ENCODE measurements at places on chromosomes 12 and 14.

GRCh38 chr14:79911744-79912143 lies 299.6 kb downstream of the DIO2 start:
- DNase-seq, result no peak

DNA sequence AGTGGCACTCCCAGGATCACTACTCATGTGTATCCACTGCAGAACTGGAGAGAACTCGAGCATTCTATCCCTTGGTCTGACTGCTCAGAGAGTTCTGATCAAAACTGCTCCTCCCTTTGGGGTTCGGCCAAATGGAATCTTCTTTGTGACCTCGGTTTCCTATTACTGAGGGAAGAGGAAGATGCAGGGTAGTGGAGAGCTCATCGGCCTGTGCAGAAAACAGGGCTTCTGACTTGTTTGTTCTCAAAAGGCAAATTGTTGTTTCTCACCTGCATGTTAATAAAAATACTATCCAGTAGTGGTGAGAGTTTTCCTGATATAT lies 17.1 kb upstream of the AKAP6 start:
- DNase-seq, result no peak

DNA sequence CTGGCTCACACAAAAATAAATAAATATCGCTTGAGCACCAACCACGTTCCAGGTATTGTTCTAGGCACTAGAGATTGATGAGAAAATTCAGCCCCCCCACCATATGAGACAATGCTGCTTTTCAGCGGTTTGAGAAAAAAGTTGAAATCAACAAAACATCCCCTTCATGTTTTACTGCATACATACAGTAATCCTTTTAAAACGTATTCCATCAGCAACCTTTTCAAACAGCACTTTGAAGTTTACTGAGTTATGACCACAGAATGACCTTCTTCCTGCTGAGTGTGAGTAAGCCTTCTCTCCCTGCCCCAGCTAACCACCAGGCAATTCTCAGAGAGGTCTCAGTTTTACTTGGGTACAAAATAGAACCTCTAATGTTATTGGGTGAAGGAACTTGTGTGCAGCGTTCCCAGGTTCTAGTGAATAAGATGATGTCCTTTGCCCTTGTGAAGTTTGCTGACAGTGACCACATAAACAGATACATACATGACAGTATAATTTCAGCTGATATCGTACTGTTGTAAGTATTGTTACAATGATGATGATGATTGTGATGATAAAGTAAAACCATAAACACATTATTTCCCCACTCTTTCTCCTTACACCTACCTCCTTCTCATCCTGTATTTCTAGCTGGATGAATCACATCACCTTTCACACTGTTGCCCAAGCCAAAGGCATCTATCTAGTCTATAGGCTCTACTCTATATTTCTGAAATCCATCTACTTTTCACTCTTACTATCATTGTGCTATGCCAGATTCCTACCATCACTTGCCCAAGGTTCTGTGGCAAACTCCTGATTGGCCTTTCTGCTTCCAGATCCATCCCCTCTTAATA lies 124.4 kb upstream of the KRR1 start:
- no peak for DNase-seq

GRCh38 chr12:75553398-75553797 lies 42.0 kb upstream of the KRR1 start:
- no peak for DNase-seq

DNA sequence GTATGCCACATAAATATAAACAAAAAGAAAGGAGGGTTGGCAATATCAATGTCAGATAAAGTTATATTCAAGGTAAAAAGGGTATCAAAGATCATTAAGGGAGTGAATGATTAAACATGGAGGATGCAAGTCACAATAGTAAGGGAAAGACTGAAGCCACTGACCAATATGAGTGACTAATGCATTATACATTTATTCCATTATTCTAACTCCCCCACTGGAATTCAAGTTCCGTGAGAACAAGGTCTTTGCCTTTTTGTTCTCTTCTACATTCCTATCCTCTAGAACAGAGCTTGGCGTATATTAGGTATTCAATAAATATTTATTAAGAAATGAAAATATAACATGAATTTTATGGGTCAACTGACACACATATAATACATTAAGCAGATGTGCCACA lies 30.7 kb downstream of the MAP4K5 start:
- no peak for DNase-seq

DNA sequence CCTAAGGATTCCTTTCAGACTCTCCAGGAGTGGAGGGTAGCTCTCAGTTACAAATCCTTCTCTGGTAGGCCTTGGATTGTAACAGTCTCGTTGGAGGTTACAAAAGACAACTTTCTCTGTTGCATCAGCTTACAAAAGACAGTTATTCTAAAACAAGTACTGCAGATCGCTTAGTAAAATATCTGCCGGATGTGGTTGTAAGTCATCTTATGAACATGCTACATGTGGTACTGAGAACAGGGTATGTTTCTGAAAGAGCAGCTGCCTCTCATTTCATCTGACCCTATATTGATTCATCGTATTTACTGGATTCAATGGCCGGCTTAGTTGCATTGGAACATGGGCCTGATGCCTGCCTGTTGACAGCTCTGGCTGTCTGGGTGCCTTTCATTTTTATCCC lies 157.4 kb downstream of the PTCSC3 start:
- no peak for DNase-seq

- no peak for DNase-seq
Measured at GRCh38 chr12:72995616-72996015, 723.4 kb downstream of the TRHDE start.

DNA sequence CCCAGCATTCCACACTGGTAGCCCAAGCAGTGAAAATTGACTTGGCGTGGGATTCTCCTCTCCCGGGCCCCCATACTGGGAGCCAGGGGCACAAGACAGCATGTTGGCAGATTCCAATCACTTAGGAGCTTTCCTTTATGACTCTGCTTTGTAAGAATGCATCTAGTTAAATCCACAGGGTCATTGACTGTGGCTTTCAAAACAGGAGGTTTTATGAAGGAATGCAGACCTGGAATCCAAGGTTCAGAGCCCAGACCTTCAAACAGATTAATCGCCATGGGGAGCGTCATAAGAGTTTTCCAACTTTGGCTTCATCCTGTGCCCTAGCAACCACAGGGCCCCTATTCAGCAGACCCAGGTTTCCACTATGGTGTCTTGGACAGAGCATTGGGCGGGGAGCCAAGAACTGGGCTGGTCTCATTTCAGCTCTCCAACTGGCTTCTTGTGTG lies 76.4 kb upstream of the RMST start:
- no peak for DNase-seq

- no peak for DNase-seq
Measured at GRCh38 chr12:28177461-28177860, 12.8 kb upstream of the CCDC91 start.

GRCh38 chr14:101849640-101850039 lies 88.1 kb downstream of the PPP2R5C start:
- DNase-seq, result no peak

DNA sequence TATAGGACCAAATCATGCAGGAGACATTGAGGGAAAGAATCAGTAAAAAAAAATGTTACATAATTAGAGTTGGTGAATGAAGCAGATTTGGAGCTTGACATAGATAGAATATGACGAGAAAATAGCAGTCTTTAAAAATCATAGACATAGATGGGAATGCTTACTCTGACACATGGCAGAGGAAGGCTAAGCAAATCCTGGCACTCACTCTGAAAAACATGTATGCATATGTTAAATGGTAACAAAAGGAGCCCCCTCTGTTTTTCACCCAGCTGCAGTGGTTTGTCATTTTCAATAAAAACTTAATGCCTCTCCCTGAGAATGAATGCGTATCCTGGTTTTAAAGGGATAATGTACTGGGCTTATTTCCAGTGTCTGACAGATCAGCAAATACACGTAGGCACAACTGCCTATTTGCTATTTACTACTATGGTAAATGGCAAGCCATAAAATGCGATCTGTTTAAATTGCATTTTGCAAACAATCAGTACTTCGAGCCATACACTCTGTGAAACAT lies 561.2 kb upstream of the SEL1L start:
- DNase-seq, result no peak

- DNase-seq, result peak; percentile 50
Measured at GRCh38 chr14:87628129-87628528, 364.9 kb downstream of the GALC start.

DNA sequence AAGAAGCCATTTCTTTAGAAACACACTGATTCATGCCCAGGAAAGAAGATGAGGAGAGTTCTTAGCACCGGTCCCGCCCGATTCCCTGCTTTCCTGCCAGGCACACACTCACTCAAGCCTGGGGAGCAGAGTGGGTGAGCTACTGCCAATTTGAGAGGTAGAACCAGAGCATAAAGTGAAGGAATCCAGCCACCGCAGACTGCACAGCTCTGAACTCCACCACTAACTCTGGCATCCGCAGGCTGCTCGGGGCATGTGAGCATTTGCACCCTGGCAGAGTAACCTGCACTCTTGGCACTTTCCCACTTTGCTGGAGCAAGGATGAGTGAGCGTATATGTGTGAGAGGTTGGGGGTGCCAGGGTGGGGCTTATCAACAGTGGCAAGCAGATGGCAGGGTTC lies 4.0 kb upstream of the SYNDIG1L start:
- DNase-seq, result no peak

DNA sequence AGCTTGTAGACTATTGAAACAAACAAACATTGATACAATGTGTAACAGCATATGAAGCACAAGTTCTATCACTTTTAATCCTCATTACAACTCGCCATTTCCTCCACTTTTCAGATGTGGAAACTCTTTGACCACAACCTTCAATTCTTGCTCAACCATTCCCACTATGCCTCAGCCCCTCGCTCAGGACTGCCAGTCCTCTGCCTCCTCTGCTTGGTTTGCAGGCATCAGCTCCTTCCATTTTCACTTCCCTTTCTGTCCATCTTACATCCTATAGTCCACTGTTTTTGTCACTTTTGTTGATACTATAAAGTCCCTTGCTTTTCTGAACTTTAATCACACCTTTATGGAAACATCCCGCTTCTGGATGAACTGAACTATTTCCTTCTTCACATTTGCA lies 28.2 kb upstream of the CD27 start:
- no peak for DNase-seq

DNA sequence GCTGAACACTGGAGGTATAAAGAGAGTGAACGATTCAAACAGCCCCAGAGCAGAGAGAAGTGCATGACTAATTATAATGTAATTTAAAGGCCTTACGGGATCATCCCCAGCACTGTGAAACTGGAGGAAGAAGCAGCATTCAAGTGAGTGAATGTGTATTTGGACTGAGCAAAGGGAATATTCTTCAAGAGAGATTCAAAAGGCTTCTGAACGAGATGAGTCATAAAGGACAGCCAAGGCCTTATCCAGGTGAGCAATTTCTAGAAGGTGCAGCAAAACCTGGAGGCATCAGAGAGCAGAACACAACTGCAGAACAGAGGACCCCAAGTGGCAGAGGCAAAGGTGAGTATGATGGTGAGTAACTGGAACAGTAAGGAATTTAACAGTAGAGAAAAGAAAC lies 127.2 kb downstream of the BCAT1 start:
- no peak for DNase-seq

GRCh38 chr12:11577658-11578260 lies 71.7 kb upstream of the ETV6 start:
- DNase-seq, result no peak

DNA sequence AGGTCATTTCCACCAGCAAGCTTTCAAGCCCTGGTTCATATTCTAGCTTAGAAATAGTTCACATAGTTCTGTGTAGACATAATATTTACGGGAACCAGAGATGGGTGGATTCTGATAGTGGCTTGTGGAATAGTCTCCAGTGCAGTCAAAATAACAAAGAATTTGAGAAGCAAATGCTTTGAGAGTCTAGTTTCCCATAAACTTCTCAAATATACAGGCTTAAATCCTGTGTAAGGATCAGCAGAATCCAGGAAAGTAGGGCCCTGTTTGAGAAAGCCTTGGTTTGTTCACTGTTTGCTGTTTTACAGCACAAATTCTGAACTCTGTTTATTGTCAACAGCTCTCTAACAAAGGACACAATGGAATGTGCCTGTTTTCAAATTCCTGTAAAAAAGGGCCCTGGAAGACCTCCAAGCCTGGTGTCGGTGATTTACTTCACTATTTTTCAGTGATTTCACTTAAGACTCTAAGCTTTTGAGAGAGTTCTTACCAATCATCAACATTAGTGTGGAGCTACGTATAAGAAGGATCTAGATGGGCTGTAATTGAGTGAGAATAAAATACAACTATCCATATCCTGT lies 11.4 kb upstream of the FOS start:
- no peak for DNase-seq

GRCh38 chr12:52496054-52496453 lies 3.0 kb upstream of the KRT6A start:
- DNase-seq, result no peak
